ENCODE measurements at places on chromosomes 5 and 9. TPM values are rescaled to one million over a fixed set of nuclear protein-coding genes. Genes with fewer than 3 reads are reported as not detected.
A peak's percentile ranks its signal among the peaks of the same experiment; 100 is the strongest.

The OR1Q1 gene
- total RNA-seq: not detected

The TMEM245 gene
- total RNA-seq: 24.7 TPM

The SPINK13 gene
- total RNA-seq: not detected

The RAB3C gene
- 0.47 TPM for total RNA-seq

The TMEM215 gene
- not detected for total RNA-seq

The EPB41L4A gene
- 12.0 TPM for total RNA-seq

The ADAMTSL1 gene
- total RNA-seq: 1.6 TPM

The PTCH1 gene
- 6.0 TPM for total RNA-seq

GRCh38 chr5:43141211-43141610, 20.5 kb downstream of the ZNF131 start:
- H3K27ac ChIP-seq: no peak overlapping the region
- H3K4me3 ChIP-seq: no peak overlapping the region
- H3K36me3 ChIP-seq: no peaks in the 10 kb centered on the region
- no peaks in the 10 kb centered on the region for H3K4me1 ChIP-seq

DNA sequence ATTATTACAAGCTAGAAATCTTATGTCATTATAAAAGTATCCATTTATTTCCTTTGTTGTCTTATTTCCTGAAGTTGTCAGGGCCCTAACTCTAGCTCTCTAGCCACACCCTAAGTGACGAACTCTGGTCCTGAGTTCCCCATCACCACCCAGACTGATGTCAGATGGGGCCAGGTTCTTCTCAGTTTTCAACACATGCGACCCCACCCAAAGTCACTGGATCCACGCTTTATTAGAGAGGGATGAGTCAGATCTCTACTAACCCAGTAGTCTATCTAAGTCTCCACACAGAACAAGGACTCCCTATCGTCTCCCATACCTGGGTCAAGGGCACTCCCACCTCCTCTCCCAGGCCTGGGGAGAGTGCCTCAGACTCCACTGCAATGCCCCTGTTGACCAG, 6.8 kb upstream of the FEM1C start:
- H3K4me3 ChIP-seq: no peak overlapping the region
- no peak for DNase-seq
- peaks cover 3% of the 10 kb centered on the region for H3K4me1 ChIP-seq
- no peaks in the 10 kb centered on the region for H3K27me3 ChIP-seq
- H3K27ac ChIP-seq: no peak overlapping the region

GRCh38 chr5:92594031-92594430, 987.0 kb downstream of the NR2F1-AS1 start:
- no peak overlapping the region for H3K4me3 ChIP-seq
- no peaks in the 10 kb centered on the region for H3K36me3 ChIP-seq
- H3K27ac ChIP-seq: no peak overlapping the region
- DNase-seq: no peak

DNA sequence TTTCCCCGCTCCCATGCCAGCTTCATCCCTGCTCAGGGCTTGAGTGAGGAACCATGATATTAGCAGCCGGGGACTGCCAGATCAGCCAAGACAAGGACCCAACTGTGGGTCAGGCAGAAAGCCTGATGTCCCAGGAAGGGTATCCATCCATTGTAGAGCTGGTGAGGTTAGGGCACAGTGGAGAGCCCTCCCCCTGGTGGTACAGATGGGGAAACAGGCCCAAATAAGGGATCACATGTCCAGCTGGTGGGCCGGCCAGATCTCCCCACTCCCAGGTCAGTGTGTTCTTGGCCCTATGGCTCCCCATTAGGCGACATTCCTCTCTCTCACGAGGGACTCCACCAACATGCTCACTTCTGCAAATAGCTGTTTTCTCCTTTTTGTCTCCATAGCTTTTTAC, 9.0 kb downstream of the CDX1 start:
- H3K4me3 ChIP-seq: no peak overlapping the region
- no peaks in the 10 kb centered on the region for H3K4me1 ChIP-seq
- no peak for DNase-seq
- no peaks in the 10 kb centered on the region for H3K36me3 ChIP-seq
- no peak overlapping the region for H3K27ac ChIP-seq

DNA sequence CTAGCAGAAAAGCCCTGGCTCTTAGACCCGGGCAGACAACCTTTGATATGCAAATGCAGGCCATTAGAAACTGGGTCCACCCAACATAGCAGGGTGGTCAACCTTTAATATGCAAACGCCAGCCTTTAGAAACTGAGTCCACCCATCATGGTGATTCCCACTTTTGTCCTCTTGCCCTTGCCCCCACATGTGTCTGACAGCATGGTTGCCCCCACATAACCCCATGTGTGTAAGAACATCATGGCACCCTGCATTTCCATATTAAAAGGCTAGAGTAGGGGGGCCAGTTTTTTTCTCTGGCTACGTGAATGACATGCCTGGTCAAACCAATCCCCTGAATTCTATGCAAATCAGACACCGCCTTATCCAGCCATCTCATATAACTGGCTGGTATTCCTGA, 273.2 kb upstream of the PRDM9 start:
- no peak overlapping the region for H3K27ac ChIP-seq
- H3K27me3 ChIP-seq: no peaks in the 10 kb centered on the region
- no peak for DNase-seq
- no peak overlapping the region for H3K4me3 ChIP-seq
- no peaks in the 10 kb centered on the region for H3K4me1 ChIP-seq
- no peaks in the 10 kb centered on the region for H3K36me3 ChIP-seq

GRCh38 chr9:76302947-76303550, 91.2 kb downstream of the RFK start:
- no peaks in the 10 kb centered on the region for H3K4me1 ChIP-seq
- no peak overlapping the region for H3K4me3 ChIP-seq
- H3K27ac ChIP-seq: no peak overlapping the region
- DNase-seq: no peak
- no peaks in the 10 kb centered on the region for H3K36me3 ChIP-seq

GRCh38 chr5:34686762-34687268, 30.7 kb downstream of the RAI14 start:
- H3K27me3 ChIP-seq: no peaks in the 10 kb centered on the region
- no peaks in the 10 kb centered on the region for H3K4me1 ChIP-seq
- peak overlapping the region; percentile 76 for H3K27ac ChIP-seq
- H3K36me3 ChIP-seq: no peaks in the 10 kb centered on the region
- no peak overlapping the region for H3K4me3 ChIP-seq

DNA sequence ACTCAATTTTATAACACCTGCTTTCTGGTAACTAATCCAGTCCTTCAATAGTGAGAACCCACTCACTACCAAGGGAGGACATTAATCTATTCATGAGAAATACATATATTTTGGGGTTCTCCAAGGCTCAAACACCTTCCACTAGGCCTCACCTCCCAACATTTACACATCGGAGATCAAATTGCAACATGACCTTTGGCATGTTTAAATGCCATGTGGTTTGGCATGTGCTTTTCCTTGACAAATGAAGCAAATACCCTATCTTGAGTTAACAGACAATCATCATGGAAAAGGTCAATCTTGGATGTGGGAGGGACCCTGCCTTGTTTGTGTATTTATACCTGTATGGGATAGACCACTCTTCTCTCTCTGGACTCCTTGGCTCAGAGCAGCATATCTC, 21.9 kb upstream of the SPINK14 start:
- no peaks in the 10 kb centered on the region for H3K4me1 ChIP-seq
- H3K27me3 ChIP-seq: no peaks in the 10 kb centered on the region
- no peak for DNase-seq

GRCh38 chr5:73818357-73818756, 192.4 kb downstream of the ARHGEF28 start:
- H3K4me3 ChIP-seq: no peak overlapping the region
- H3K36me3 ChIP-seq: no peaks in the 10 kb centered on the region
- H3K27ac ChIP-seq: no peak overlapping the region

DNA sequence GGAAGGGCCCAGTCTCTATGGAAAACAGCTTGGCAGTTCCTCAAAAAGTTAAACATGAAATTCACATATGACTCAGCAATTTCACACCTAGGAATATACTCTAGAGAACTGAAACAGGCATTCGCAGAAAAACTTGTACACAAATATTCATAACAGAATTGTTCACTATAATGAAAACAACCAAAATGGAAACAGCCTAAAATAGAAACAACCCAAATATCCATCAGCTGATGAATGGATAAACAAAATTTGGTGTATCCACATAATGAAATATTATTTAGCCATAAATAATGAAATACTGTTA, 4.8 kb upstream of the GPR150 start:
- no peak overlapping the region for H3K27ac ChIP-seq
- H3K4me1 ChIP-seq: no peaks in the 10 kb centered on the region

GRCh38 chr9:100354121-100354800, 1.5 kb upstream of the TEX10 start:
- no peaks in the 10 kb centered on the region for H3K36me3 ChIP-seq
- no peak overlapping the region for H3K4me3 ChIP-seq
- no peak overlapping the region for H3K27ac ChIP-seq
- peaks cover 8% of the 10 kb centered on the region for H3K4me1 ChIP-seq
- H3K27me3 ChIP-seq: no peaks in the 10 kb centered on the region

DNA sequence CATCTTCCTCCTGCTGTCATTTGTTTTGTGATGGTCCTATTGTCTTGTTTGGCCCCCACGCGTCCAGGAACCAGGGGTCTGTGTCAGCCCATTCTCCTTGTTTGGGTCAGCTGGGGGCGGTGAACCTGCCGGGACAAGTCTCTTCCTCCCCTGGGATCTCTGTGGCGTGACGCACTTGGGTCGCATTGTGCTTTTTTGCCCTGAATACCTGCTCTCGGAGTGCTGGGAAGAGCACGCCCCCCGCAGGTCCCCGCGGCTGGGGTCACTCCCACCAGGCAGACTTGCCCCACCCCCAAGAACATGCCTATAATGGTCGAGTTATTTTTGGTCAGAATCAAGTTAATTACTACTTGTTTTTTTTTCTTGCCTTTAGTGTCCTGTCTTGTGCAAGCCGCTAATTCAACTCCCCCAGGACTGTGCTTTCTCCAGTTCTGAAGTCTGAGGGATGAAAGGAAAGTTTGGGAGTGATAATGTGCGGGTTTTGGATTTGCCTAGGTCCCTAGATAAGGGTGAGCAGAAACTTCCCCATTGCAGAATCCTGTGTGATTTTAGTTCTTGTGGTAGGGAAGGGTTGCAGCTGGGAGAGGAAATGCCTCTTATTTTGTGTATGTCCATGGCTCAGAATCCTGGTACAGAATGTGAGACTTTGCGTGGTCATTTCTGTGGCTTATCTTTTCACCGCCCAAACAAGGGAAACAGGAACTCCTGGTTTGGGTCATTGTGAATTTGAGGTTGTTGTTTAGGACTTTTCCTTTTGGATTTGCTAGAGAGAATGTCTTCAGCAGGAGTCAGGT, 789 bp downstream of the ACER2 start:
- no peaks in the 10 kb centered on the region for H3K4me1 ChIP-seq
- peak overlapping the region; percentile 84 for H3K4me3 ChIP-seq
- DNase-seq: peak; percentile 49
- H3K36me3 ChIP-seq: no peaks in the 10 kb centered on the region
- no peaks in the 10 kb centered on the region for H3K27me3 ChIP-seq

- DNase-seq: no peak
- H3K27ac ChIP-seq: no peak overlapping the region
- H3K36me3 ChIP-seq: no peaks in the 10 kb centered on the region
- H3K27me3 ChIP-seq: no peaks in the 10 kb centered on the region
Measured at GRCh38 chr5:55101556-55102276, 730 bp upstream of the GZMA start.

- H3K27ac ChIP-seq: no peak overlapping the region
- no peaks in the 10 kb centered on the region for H3K36me3 ChIP-seq
- H3K4me1 ChIP-seq: no peaks in the 10 kb centered on the region
- no peak overlapping the region for H3K4me3 ChIP-seq
- no peaks in the 10 kb centered on the region for H3K27me3 ChIP-seq
- no peak for DNase-seq
Measured at GRCh38 chr9:130971294-130971849, 32.3 kb upstream of the FIBCD1 start.

- H3K27me3 ChIP-seq: no peaks in the 10 kb centered on the region
- peak overlapping the region; percentile 56 for H3K27ac ChIP-seq
- peak; percentile 35 for DNase-seq
- no peaks in the 10 kb centered on the region for H3K4me1 ChIP-seq
Measured at GRCh38 chr5:56415356-56415765, 182.2 kb upstream of the ANKRD55 start.

DNA sequence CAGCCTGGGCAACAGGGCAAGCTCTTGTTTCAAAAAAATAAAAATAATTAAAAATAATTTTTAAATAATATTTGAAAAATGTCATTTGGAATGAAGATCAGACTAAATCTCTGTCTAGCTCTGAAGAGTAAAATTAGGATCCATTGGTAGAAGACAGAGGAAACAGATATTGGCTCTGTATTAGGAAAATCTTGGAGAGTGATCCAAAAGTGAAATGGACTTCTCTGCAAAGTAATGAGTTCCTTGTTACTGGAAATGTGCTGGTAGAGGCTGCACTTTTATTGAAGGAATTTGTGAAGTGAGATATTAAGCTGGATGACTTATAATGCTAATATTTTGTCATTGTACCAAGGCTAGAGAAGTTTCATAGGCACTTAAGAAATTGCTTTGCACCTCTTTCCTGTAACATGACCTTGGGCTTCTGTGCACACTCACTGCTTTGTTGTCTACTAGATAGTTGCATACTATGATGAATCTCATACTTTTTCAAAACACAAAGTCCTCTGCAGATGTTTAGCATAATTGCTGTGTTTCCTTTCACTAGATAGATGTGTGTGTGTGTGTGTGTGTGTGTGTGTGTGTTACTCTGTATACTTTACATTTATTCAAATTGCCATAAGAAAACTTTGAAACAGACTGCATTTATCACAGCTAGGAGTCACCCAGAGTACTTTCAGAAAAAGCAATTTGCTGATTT, 13.1 kb downstream of the THBS4 start:
- no peaks in the 10 kb centered on the region for H3K36me3 ChIP-seq
- H3K4me3 ChIP-seq: no peak overlapping the region
- no peaks in the 10 kb centered on the region for H3K4me1 ChIP-seq
- no peaks in the 10 kb centered on the region for H3K27me3 ChIP-seq
- H3K27ac ChIP-seq: no peak overlapping the region
- no peak for DNase-seq

GRCh38 chr9:123983047-123983446, 28.5 kb upstream of the LHX2 start:
- H3K36me3 ChIP-seq: no peaks in the 10 kb centered on the region
- no peak for DNase-seq
- no peaks in the 10 kb centered on the region for H3K4me1 ChIP-seq
- no peak overlapping the region for H3K27ac ChIP-seq
- H3K27me3 ChIP-seq: no peaks in the 10 kb centered on the region

DNA sequence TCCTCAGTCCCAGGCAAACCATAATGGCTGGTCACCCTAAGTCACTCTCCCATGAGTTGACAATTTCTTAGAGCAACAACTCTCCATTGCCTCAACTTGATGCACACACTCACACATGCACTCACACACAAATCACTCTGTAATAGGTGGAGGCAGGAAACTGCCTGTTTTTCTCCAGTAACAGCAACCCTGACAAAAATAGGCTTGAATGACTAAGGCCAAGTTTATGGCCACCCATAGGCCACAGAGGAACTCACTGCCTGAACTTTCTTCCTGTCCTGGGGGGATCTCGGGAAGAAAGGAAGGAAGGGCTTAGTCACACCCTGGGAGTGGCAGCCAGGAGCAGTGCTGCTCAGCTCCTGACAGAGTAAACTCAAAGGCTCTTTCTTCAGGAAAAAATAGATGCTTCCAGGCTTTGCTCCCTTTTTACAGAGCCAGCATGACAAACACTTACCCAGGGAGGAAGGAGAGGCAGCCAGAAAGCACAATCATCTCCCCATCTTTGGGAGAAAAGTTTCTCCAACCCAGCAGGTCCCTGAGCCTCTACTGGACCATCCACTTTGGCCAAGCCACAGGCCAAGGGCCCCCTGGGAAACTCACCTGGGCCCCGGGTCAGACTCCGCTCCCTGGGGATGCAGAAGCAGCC, 368 bp downstream of the SH3TC2 start:
- no peaks in the 10 kb centered on the region for H3K36me3 ChIP-seq
- H3K4me3 ChIP-seq: no peak overlapping the region
- no peaks in the 10 kb centered on the region for H3K27me3 ChIP-seq
- H3K27ac ChIP-seq: peak overlapping the region; percentile 32
